Suppressor macrophage (primary cell): ENCODE measurements at places on chromosomes 2 and 18.

GRCh38 chr18:45851161-45851925 lies 25.9 kb downstream of the SIGLEC15 start:
- no peak for DNase-seq

DNA sequence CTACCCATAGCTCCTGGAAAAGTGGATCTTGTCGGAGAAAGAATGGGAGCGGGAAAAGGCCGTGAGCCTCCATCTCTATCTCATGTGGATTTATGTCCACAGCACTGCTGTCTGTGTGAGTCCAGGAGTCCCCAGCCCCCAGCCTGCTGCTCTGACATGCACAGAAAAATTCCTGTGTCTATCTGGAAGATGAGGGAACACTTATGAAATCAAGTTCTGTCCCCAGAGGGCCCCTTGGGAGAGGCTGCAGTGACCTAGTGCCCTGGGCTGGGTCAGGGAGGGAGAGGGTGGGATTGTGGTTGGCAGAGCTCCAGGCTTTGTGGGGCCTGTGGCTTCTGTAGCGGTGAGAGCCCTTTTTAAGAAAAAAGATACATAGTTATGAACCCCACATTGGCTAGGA lies 37.6 kb downstream of the HJURP start:
- DNase-seq = no peak

GRCh38 chr2:160353166-160353565 lies 140.4 kb downstream of the RBMS1 start:
- no peak for DNase-seq

DNA sequence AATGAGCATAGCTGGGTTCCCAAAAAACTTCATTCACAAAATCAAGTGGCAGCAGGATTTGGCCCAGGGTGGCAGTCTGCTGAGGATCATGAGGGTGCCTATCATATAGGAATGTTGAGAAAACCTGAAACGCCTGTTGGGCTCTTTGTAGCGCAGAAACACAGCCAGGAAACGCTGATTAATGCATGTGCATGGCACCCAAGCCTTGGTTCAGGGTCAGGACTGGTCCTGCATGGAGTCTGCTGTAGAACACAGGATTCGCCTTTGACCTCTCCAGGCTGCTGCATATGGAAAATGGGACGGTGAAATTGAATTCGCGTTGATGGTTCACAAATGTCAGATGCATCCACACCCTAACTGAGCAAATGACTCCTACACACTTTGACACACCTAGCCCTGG lies 227.9 kb upstream of the COPS8 start:
- no peak for DNase-seq

DNA sequence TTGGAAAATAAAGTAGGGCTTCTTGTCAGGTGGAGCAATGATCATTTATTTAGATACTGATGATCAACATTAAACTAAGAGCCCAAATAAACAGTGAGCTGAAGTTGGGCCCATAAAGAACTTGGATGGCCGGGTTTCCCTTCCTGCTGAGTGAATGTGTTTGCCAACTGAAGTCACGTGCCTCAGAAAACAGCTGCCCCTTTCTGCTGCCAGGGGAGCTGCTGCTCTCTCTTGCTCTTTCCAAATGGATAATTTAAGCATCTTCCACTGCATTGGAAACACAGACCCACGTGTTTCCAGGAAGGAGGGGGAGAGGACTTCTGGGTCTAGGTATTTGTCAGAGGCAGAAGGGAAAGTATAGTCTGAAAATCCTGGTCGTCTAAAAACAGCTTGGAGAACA lies 22.9 kb upstream of the NCKAP5 start:
- DNase-seq = no peak

GRCh38 chr2:88590998-88591613 lies 36.2 kb downstream of the EIF2AK3 start:
- DNase-seq = peak; percentile 71

DNA sequence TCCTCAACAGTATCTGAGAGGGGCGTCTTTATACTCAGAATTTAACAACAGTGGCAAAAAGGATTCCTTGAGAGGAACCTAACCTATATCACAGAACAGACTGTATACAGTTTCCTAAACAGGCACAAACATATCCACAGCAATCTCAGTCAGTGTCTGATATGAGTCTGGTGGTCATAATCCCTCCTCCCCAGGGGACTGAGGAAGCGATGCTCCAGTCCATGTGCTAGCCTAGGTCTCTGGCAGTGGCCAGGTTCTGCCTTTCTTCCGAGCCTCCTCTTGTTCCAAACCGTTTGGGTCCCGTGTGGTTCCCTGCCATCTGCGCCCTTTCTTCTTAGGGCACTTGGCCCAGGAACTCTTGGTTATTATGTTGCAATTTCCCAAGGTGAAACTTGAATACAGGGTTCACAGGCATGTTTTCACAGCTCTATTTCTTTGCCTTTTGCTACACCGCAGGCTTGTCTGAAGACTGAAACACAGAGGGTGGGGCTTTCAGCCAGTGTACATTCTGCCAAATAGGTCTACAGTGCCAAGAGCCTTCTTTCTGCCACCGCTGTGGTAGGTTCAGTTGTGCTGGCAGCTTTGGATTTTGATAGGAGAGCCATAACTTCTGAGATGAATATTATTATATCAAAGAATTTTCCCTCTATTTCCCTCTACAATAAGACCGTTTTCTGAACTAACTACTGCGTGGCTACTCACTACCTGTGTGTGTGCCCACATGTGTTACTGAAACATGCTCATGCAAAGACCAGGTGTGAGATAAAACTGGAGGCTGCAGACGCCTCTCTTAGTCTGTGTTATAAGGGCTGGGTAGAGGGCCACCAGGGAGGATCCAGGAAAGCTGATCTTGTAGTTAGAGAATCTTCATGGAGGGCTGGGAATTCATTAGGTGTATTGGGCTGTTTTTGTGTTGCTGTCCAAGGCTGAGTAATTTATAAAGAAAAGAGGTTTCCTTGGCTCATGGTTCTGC lies 75.0 kb upstream of the HAAO start:
- DNase-seq = no peak

DNA sequence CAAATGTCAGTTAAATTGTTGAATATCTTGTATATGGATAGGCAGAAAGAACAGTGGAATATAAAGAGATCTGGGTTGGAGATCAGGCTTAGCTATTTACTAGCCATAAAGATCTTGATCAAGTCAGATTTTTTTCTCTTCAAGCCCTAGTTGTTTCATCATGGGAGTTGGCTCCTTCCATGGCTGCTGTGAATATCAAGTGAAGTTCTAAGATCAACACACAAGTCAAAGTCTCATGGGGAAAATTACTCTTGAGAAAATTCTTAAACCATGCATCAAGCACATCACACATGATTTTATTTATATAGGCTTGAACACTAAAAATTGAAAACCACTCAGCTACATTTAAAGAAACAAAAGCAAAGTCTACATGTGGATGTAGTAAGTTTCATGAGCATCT lies 79.8 kb downstream of the C1D start:
- DNase-seq = no peak

- no peak for DNase-seq
These were observed 16.6 kb downstream of the SLC9A4 start for GRCh38 chr2:102489646-102490045.

DNA sequence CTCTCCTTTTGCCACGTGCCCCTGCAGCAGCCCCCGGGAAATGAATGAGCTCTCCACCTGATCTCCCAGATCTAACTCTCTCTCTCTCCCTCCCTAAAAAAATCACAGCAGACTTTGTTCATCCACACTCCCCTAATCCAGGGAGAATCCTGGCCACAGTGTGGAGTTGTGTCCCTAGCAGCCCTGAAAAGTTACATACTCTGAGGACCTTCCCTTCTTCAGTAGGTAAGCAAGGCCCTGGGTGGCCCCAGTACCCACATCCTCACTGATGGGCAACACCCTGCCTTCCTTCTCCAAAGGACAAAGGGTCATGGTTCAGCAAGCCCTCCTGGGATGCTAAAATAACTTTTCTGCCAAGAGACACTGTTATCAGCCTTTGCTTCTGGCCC lies 76.9 kb upstream of the GLI2 start:
- no peak for DNase-seq

GRCh38 chr2:100199421-100199820 lies 57.0 kb upstream of the AFF3 start:
- DNase-seq = no peak

DNA sequence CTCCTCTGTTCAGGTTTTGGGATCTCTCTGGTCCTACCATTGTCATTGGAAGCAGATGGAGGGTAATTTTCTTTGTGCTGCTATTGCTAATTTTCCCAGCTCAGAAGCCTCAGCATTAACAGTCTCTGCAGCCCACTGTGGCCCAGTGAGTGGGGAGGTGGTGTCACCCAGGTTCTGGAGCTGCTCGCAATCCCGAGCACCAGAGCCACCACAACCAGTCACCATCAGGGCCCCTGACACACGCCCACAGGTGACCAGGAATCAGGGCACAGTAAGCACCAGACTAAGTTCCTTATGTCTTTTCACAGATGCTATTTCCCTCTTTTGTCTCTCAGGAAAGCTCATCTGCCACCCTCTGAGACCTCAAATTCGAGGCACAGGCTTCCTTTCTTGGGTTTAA lies 87.9 kb downstream of the SEPTIN10 start:
- DNase-seq = no peak

DNA sequence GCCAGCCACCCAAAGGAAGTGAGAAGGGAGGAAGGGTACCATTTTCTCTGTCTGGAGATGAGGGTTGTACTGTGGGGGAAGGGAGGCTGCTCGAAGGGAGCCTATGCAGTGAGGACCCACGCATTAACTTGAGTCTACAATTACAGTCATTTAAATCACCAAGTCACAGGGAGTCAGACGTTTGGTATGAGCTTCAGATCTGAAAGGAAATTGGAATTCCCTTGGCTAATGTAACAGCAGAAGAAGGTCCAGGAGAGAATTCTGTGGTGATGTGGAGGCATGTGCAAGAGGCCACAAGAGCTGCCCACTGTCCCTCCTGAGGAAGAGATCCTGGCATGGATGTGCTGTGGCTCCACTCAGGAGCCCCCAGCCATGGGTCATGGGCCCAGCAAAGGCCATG lies 22.5 kb downstream of the DAPL1 start:
- no peak for DNase-seq
